Stimulated activated CD4-positive, alpha-beta T cell treated with anti-CD3 and anti-CD28 coated beads, Interleukin-1b, Interleukin-23, amount 100 ng/mL, for 1 hour (primary cell): ENCODE measurements at places on chromosomes 13 and 19.
A peak's percentile ranks its signal among the peaks of the same experiment; 100 is the strongest.

DNA sequence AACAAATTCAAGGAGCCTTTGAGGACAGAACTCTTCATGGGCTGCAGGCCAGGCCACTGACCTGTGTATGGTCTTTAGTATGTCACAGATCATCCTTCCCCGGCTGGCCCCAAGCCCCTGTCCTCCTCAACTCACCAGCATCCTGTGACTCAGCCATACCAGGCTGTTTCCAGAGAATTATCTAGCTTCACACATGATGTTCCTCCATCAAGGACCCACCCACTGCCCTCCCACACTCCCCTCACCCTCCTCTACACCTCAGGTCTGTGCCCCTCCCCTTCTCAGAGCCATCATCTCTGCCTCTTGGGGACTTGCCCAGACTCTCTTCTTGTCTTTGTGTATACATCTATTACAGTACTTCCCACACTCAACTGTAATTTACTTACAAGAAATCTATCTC is 14.7 kb downstream of the DCT start:
- DNase-seq: peak; percentile 4

- no peak for DNase-seq
These were observed 103.4 kb downstream of the LHFPL6 start for GRCh38 chr13:39499604-39500003.

DNA sequence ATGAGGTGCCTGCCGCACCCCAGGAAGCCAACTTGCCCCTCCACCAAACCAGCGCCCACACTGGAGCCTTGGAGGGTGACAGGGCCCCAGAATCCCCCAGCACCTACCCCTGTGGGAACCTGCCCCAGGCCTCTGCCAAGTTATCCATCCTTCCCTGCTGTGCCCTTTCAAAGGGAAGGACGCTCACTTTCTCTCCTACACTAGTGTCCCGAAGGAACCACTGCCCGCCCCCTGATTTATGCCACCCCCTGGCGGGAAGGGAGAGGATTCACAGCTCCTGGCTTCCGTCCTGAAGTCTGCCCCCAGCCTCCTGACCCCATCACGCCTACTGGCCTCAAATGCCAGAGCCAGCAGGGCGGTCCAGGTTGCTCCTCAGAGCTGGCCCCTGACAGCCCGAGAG is 1.4 kb downstream of the EVI5L start:
- DNase-seq: no peak

- peak; percentile 13 for DNase-seq
These were observed 124.1 kb downstream of the COG6 start for GRCh38 chr13:39779337-39780265.

GRCh38 chr19:1238369-1239303 is 831 bp upstream of the CBARP start:
- no peak for DNase-seq

DNA sequence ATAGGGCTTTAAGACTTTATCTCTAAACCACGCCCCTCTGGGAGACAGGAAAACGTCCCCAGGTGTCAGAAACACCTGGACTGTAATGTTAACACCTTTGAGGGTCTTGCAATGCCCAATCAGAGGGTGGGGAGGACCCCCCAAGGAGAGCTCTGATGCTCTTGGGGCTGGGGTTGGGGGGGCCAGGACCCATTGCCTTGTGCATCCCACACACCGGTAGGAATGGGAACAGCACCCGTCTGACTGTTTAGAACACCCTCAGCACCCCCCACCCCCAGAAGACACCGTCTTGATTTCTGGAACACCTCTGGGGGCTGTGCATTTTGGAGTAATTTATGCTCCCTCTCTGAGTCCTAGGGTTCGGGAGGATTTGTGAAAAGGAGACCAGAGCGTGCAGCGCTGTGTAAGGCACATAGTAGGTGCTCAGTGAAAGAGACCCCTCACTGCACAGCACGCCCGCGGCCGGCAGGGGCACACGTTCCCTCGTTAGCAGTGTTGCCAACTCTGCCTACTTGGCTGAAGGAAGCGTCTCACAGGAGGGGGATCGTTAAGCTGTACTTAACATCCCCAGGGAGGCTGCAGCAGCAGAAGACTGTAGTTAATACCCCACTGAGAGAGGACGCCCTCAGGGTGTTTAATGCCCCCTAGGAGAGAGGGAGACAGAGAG is 2.8 kb upstream of the ERFL start:
- no peak for DNase-seq

- no peak for DNase-seq
These were observed 34.2 kb downstream of the GPR42 start for GRCh38 chr19:35404879-35405622.

GRCh38 chr19:9862938-9863337 is 27.8 kb downstream of the PIN1 start:
- DNase-seq: no peak

DNA sequence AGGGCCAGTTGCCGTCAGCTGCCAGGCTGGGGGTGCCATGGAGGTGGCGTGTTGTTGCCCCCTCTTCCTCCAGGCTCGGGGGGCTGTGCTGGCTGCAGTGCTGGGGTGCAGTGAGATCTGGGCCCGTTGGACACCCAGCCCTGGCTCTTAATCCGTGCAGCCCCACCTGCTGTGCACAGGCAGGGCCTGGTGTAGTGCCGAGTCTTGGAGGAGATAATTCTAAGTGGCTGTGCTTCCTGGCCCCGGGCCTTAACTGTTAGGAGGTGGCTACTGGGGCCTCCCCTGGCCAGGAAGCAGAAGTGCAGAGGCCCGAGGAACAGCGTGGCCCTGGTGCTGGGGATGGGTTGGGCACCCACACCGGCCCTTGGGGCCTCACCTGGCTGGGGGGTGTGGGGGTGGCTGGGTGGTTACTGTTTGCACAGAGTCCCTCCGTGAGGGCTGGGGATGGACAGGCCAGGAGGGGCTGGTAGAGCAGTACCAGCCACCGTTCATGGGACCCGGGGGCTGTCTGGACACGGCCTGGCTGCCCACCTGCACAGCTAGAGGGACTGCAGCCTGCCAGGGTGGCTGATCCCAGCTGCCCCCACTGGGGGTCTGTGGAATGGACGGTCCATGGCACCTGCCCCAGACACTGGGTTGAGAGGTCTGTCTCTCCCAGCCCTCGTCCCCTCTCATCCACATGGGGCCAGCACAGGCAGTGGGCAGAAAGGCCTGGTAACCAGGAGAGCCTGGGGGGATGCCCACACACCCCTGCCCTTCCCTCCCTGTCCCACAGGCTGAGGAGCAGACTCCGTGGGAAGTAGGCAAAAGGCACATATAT is 3.3 kb downstream of the GPX4 start:
- DNase-seq: no peak

GRCh38 chr13:20146381-20146780 is 14.5 kb downstream of the GJA3 start:
- no peak for DNase-seq

DNA sequence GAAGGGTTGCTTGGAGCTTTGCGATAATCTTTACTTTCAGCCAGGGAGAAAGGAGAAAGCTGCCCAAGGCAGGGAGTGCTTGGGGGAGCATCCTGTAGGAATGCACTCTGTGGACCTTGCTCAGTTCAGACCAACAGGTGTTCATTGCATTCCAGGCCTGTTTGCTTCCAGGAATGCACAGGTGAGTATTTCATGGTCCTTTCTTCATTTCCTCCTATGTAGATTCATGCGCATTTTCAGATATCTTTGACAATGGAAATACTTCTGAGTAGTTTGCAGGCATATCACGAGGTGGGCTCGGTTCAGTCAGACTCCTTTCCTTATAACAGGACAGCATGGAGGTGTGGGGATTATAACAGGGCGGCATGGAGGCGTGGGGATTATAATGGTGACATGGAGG is 254.8 kb downstream of the FGF9 start:
- no peak for DNase-seq

DNA sequence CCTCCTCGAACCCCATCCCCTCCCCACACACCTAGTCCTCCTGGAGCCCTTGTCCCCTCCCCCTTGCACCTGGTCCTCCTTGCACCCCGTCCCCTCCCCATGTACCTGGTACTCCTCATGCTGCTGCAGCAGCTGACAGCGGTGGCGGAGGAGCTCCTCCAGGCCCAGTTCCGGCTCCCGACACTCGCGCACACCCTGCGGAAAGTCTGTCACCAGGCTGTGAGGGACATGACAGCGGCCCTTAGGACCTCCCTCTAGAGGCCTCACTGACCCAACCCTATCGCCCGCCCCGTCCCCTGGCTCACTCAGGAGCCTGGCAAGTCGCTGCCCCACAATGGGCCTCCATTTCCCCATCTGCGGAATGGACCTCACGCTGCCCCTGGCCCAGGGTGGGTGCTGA is 6.4 kb upstream of the PPP6R1 start:
- no peak for DNase-seq

DNA sequence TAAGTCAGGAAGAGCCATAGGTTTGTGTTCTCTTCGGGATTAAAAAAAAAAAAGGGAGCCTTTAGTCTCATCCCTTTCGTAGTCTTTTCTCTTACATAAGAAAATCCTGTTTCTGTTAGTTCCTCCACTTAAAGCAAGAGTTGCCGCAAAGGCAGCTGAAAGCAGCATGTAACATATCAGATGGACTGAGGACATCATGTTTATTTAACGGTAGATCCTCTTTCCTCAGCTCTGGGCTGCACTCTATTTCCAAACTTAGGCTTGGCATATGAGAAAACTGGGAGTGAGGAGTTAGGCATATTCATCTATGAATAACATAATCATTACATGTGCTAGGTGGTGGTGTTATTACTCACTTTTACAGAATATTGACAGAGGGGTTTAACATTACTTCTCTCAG is 391.2 kb downstream of the KLF12 start:
- no peak for DNase-seq

- DNase-seq: no peak
These were observed 1.5 kb downstream of the ZIC5 start for GRCh38 chr13:99969919-99970650.

DNA sequence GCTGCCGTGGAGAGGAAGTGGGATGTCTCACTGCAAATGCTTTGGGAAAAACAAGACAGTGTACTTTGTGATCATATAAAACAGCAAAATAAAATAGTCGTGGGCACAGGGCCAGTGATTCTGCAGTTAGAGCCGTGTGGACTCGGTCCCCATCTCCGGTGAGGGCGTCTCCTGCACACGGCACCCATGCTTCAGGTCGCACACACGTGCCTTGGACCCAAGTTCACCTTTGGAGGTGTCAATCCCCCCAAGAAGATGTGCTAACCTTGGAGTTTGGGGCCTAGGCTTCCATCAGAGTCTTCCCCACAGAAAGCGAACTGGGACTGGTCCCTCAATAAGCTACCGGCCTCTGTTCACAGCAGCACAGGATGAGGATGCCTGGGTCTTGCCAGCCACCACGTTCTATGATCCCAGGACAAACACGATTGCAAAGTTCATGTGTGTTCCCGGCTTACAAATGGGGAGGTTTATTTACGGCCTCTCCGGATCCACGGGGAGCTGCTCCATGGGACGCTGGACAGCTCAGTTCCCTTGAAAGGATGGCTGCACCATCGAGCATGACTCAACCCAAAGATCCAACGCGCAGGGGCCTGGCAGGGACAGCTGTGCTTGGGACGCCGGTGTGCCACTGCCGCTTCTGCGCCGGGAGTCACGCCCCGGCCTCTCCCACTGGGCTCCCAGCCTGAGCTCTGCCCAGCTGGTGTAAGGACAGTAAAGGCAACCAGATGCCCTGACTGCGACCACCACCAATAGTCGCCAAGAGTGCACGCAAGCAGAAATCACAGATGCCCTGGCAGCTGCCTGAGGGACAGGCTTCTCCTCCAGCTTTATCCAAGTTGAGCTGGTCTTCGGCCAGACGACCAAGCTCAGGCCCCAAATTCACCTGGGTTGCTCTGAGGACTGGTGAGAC is 8.6 kb downstream of the GAS6 start:
- DNase-seq: no peak

- no peak for DNase-seq
These were observed 155.0 kb downstream of the RAP2A start for GRCh38 chr13:97588993-97589392.

GRCh38 chr13:49399801-49400472 is 43.9 kb downstream of the CAB39L start:
- DNase-seq: no peak

DNA sequence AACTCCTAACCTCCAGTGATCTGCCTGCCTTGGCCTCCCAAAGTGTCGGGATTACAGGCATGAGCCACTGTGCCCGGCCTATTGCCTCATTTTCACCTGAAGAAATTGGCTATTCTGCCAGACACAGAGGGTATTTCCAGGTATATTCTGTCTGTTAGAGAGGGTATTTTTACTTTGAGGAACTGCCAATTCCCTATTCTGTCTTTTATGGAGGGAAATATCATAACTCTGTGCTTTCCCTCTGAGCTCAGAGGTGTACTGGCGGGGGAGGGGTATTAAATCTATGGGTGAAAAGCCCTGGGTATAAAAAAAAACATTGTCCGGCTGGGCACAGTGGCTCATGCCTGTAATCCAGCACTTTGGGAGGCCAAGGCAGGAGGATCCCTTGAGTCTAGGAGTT is 24.8 kb downstream of the TSKS start:
- no peak for DNase-seq

DNA sequence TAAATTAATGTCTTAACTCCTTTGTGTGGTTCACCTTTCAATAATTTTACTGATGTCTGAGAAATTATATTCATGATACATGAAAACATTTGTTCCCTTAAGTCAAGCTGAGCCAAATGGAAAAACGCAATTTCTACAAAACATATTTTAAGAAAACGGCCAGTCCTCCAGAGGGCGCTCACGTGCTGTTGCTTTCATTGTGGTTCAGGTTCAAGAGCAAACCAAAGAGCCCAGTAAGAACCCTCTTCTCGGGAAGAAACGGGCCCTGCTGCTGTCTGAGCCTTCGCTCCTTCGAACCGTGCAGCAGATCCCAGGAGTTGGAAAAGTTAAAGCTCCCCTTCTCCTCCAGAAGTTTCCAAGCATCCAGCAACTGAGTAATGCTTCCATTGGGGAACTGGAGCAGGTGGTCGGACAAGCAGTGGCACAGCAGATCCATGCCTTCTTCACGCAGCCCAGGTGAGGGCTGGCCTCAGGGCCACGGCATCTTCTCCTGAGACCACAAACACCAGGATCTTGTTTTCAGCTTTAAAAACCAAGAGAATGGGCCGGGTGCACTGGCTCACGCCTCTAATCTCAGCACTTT is 4.3 kb downstream of the FAAP24 start:
- peak; percentile 16 for DNase-seq

GRCh38 chr13:68417801-68418200 is 1187.7 kb upstream of the PCDH9 start:
- DNase-seq: no peak

- DNase-seq: no peak
These were observed 13.6 kb upstream of the ZNF14 start for GRCh38 chr19:19746286-19747213.

- DNase-seq: peak; percentile 53
These were observed 3.0 kb downstream of the PRKD2 start for GRCh38 chr19:46713781-46714443.

DNA sequence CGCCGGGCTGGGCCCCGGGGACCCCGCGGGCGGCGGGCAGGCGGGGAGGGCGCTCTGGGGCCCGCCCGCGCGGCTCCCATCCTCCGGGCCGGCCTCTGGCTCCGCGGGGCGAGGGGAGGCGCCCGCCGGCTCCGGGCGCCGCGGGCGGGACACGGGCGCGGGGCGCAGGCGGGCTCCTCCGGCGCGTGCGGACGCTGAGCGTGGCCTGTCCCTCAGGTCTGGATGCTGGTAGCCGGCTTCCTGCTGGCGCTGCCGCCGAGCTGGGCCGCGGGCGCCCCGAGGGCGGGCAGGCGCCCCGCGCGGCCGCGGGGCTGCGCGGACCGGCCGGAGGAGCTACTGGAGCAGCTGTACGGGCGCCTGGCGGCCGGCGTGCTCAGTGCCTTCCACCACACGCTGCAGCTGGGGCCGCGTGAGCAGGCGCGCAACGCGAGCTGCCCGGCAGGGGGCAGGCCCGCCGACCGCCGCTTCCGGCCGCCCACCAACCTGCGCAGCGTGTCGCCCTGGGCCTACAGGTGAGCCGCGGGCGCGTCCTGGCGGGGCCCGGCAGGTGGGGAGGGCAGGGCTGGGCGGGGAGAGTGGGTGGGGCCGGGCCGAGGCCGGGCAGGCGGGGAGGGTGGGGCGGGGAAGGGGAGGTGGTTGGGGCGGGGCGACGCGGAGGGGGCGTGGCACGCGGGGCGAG is 420 bp downstream of the IL17D start:
- peak; percentile 54 for DNase-seq
